Activated T-helper 17 cell treated with anti-CD3 and anti-CD28 coated beads, Interleukin-2, amount 50 U/mL, for 72 hours (primary cell): ENCODE measurements at places on chromosomes 12 and 14.
A peak's percentile ranks its signal among the peaks of the same experiment; 100 is the strongest.

DNA sequence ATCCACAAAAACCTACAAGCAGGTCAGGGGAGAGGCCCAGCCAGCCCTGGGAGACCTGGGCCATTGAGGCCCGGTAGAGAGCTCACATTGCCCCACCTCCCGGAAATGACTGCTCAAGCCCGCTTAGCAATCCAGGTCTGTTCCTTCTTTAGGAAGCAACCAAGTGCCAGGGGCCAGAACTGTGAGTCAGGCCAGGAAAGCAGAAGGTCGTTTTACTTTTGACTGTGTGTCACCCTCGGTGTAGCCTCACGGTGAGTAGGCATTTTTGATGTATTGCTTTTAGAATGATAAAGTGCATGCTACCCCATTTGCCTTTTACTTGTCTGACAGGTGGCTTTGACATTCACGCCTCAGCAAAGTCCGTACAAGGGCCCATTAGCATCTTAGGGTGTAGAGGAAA is 25.4 kb upstream of the PWP1 start:
- ATAC-seq = no peak

- ATAC-seq = no peak
Measured at GRCh38 chr12:50082644-50083043, 2.5 kb upstream of the SMARCD1 start.

GRCh38 chr12:123678981-123679380 is 8.1 kb downstream of the TCTN2 start:
- ATAC-seq = no peak

DNA sequence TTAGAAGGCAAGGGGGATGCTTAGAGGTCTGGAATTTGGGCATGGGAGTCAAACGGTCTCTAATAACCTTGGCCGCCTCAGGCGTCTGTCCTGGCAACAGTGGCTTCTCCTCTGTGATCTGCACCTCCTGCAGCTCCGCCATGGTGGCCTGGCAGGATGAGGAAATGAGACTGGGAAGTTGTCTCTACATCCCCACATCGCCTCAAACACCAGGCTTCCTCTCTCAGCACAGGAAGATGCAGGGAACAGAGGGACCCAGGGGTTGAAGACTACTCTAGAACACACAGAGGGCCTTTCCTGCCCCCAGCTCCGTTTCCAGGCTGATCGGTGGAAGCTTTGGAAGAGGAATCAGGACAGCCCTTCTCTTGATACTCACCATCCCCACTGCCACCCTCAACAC is 1.7 kb downstream of the NDRG2 start:
- no peak for ATAC-seq

DNA sequence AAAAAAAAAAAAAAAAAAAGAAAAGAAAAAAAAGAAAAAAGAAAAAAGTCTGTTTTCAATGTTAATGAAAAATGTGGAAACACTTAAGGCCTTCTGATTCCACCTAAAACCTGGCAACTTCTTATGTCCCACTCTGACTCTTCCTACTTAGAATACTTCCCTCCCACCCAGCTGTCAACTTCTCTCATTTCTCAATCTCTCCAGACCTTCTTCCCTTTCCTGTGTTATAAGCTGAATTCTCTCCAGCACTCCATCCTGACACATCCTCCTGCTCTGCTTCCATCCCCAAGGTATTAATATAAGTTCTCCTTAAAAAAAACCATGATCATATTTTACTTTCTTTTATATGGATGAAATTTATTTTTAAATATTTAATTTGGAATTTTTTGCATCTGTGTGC is 20.3 kb upstream of the TMTC1 start:
- no peak for ATAC-seq

DNA sequence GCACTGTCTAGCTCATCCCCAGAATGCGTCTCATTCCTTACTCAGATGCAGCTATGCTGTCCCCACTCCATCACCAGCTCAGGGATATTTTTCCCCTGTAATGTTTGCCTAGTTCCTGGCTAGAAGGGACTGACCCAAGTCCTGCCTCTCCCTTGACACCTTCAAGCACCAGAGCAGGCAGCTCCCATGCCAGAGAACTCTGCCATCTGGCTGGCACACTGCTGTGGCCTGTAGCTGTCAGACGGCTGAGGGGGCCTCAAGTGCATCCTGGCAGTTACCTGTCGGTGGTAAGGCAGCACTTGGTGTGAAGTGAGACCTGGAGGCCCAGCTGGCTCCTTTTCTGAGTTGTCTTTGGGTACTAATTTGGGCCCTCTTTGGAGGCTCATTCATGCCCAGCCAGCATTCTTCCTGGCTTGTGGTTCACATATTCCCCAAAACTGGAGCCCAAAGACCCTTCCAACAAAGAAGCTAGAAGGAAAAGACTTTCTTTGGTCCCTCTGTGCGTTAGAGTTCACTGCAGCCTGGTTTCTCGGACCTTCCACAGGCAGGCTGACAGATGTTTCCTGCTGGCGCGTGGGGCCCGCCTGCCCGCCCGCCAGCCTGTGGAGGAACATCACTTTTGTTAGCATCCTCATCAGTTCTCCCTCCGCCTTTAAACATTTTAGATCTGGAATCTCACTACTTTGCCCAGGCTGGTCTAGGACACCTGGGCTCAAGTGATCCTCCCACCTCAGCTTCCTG is 33.0 kb downstream of the RNF34 start:
- no peak for ATAC-seq

GRCh38 chr12:124713436-124714082 is 146.1 kb upstream of the NCOR2 start:
- peak; percentile 95 for ATAC-seq

DNA sequence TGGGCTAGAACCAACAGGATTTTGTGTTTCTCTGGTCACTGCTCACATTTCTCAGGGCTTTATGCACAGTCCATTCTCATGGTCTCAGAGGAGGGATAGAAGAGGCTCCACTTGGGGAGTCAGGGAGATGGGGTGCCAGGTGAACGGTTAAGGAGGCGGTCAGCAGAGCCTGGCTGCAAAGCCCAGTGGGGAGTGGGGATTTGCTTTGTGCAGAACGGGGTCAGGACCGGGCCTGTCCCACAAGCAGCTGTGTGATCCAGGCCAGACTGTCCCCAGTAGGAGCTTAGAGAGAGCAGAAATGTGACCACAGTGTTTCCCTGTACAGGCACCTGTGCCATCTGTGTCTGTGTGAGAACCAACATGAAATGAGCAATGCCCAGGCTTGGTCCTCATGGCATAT is 4.1 kb downstream of the CMTM5 start:
- ATAC-seq = no peak

- no peak for ATAC-seq
Measured at GRCh38 chr12:66724616-66725015, 45.7 kb upstream of the GRIP1 start.
